ENCODE measurements at places on chromosomes 5 and 9.

GRCh38 chr5:104186100-104186499 is 623.5 kb upstream of the NUDT12 start:
- DNase-seq: no peak

- DNase-seq: peak; percentile 51
Measured at GRCh38 chr5:131640043-131640856, 5.2 kb upstream of the RAPGEF6 start.

GRCh38 chr9:12595400-12595799 is 97.8 kb upstream of the TYRP1 start:
- DNase-seq: no peak

GRCh38 chr9:119675951-119676350 is 306.7 kb upstream of the BRINP1 start:
- DNase-seq: no peak

DNA sequence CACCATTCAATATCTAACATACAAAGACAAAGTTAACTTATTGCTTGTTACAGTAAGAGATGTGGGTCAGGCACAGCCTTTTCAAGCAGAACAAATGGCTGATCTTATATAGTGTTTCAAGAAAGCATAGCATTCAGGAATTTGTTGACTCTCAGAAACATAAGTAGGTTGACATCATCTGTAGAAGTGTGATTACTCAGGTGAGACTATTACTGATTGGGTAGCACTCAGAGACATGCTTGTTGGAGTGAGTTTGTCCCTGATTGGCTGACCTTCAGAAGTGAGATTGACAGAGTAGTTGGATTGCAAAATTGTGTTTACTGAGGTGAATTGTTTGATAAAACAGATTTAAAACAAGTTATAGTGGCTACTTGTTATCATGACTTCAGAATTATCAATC is 30.7 kb upstream of the TNPO1 start:
- no peak for DNase-seq

DNA sequence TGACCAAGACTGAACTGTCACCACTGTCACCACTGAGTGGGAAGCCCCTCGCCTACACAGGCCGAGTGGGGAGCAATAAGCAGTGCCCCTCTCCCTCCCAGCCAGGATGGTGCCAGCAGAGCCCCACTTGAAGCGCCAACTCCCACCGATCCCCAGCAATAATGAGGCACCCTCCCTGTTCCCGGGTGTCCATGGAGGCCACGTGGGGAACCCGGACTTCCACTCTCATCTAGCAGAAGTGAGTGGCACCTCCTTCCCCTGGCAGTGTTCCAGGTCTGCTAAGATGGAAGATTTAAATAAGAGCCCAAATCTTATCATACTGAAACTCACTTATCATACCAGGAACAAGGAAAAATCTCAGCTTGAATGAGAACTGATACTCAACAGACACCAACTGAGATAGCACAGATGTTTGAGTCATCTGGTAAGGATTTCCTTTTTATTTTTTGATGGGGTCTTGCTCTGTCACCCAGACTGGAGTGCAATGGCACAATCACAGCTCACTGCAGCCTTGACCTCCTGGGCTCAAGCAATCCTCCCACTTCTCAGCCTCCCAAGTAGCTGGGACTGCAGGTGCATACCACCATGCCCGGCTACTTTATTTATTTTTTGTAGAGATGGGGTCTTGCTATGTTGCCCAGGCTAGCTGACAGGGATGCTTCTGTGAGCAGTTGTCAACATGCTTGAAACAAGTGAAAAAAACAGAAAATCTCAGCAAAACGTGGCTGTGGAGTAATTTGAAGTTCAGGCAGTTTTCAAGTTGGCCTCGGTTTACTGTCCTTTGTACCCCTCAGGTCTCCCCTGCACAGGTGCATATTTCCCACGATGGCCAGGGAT is 29.6 kb upstream of the ASS1 start:
- DNase-seq: no peak

- peak; percentile 52 for DNase-seq
Measured at GRCh38 chr9:92097997-92098482, 17.2 kb downstream of the SPTLC1 start.

DNA sequence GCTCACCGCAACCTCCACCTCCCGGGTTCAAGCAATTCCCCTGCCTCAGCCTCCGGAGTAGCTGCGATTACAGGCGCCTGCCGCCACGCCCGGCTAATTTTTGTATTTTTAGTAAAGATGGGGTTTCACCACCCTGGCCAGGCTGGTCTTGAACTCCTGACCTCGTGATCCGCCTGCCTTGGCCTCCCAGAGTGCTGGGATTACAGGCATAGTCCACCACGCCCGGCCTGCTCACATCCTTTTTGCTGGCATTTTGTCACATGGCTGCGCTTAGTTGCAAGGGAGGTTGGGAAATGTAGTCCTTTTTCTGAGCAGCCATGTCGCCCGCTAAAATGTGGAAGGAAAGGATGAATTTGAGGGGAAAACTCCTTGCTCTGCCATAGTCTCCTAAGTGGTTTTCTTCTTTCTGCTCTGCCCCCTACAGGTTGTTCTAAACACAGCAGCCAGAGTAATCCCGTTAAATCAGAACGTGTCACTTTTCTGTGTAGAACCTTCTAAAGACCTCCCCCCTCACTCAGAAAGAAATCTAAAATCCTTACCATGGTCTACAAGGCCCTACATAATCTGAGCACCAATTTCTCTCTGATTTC is 57.8 kb upstream of the HSPA9 start:
- DNase-seq: no peak

DNA sequence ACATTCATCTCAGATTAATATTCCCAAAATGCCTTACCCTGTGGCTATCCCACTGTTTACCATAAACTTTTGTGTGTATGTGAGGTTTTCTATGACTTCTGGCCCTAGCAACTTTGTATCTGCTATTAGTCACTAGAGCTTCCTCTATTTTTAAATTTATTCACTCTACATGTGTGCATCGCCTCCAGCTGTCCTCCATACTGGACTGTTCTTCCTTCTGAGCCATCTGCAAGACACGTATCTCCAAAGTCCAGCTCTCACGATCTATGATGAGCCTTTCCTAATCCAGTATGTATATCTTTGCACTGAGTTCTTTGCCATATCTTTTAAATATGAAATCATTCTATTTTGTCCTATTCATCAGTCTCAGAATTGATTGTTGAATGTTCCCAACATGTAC is 1.7 kb upstream of the GNG10 start:
- no peak for DNase-seq

DNA sequence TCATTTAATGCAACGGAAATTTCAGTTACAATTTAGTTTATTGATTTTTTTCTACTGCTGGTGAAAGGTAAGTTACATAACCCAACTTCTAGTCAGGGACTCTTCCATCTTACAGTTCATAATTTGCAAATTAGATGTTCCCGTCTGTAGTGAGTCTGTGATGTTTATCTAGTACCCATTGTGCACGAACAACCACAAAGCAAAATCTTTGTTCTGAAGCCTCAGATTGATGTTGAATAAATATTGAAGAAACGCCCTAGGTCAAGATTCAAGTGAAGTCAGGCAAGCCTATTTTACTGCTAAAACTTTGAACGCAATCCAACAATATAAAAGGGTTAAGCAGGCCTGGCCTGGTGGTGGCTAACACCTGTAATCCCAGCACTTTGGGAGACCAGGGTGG is 43.1 kb downstream of the BASP1 start:
- DNase-seq: no peak

GRCh38 chr9:127574072-127574993 is 37.7 kb upstream of the STXBP1 start:
- DNase-seq: no peak
